ENCODE measurements at places on chromosomes 13 and 19. TPM values are rescaled to one million over a fixed set of nuclear protein-coding genes. Genes with fewer than 3 reads are reported as not detected.

WDR87 gene
- polyA plus RNA-seq = 0.14 TPM

LGALS7B gene
- polyA plus RNA-seq = not detected

C19orf73 gene
- 3.1 TPM for polyA plus RNA-seq

ZNF557 gene
- 8.9 TPM for polyA plus RNA-seq

ATXN8OS gene
- polyA plus RNA-seq = 1.9 TPM

FFAR1 gene
- 0.70 TPM for polyA plus RNA-seq

ZNF625 gene
- polyA plus RNA-seq = 17.8 TPM

LGALS14 gene
- polyA plus RNA-seq = 0.35 TPM

SERP2 gene
- polyA plus RNA-seq = 49.9 TPM

LRRC4B gene
- 209 TPM for polyA plus RNA-seq

KIR2DL4 gene
- polyA plus RNA-seq = not detected

SULT2B1 gene
- 0.90 TPM for polyA plus RNA-seq

CDC42EP5 gene
- polyA plus RNA-seq = 24.1 TPM

SELENOV gene
- polyA plus RNA-seq = 0.54 TPM

PCP2 gene
- polyA plus RNA-seq = 0.62 TPM

TYROBP gene
- polyA plus RNA-seq = 32.4 TPM

PLPP2 gene
- polyA plus RNA-seq = 24.2 TPM

SSC5D gene
- polyA plus RNA-seq = 4.7 TPM

OBI1 gene
- 27.6 TPM for polyA plus RNA-seq

KANK3 gene
- polyA plus RNA-seq = 14.4 TPM

ZNF793 gene
- 44.8 TPM for polyA plus RNA-seq

GPR183 gene
- 2.0 TPM for polyA plus RNA-seq

C1QTNF9 gene
- polyA plus RNA-seq = 0.82 TPM

PLVAP gene
- 12.0 TPM for polyA plus RNA-seq

SMIM17 gene
- 54.3 TPM for polyA plus RNA-seq

ZNF773 gene
- 16.0 TPM for polyA plus RNA-seq

ERFL gene
- polyA plus RNA-seq = 0.78 TPM

NALCN gene
- 20.8 TPM for polyA plus RNA-seq

ATP8B3 gene
- 1.7 TPM for polyA plus RNA-seq

UNC13A gene
- polyA plus RNA-seq = 57.4 TPM

PTGIR gene
- 0.62 TPM for polyA plus RNA-seq

PSPN gene
- 3.1 TPM for polyA plus RNA-seq

ZNF85 gene
- polyA plus RNA-seq = 10.2 TPM

CD70 gene
- polyA plus RNA-seq = not detected

PSG7 gene
- not detected for polyA plus RNA-seq
